Myocyte (in vitro differentiated cells): ENCODE measurements at places on chromosomes 4 and X. TPM values are rescaled to one million over a fixed set of nuclear protein-coding genes. Genes with fewer than 3 reads are reported as not detected.
A peak's percentile ranks its signal among the peaks of the same experiment; 100 is the strongest.

The NKX6-1 gene
- 0.94 and 1.6 TPM in 2 replicates for total RNA-seq

The TMEM255A gene
- total RNA-seq, result 0.05 TPM in 1 of 2 replicates, not detected in the other

GRCh38 chrX:42920752-42921151 is 142.8 kb upstream of the PPP1R2C start:
- DNase-seq, result no peak

- DNase-seq, result no peak
These were observed 411.2 kb downstream of the SPOCK3 start for GRCh38 chr4:166823126-166823525.

The GAGE2A gene
- total RNA-seq, result not detected in 2 replicates

The CXCL8 gene
- 2.1 and 2.8 TPM in 2 replicates for total RNA-seq

The SLC30A9 gene
- 65.9 and 72.4 TPM in 2 replicates for total RNA-seq

GRCh38 chrX:107398115-107398514 is 51.3 kb upstream of the FRMPD3 start:
- DNase-seq, result no peak

The FDCSP gene
- not detected in 2 replicates for total RNA-seq

The GAGE12J gene
- not detected in 2 replicates for total RNA-seq

The RENBP gene
- total RNA-seq, result 2.5 and 2.7 TPM in 2 replicates

The RUFY3 gene
- total RNA-seq, result 63.6 and 67.2 TPM in 2 replicates

GRCh38 chr4:134634301-134634700 is 432.7 kb upstream of the PABPC4L start:
- no peak for DNase-seq

DNA sequence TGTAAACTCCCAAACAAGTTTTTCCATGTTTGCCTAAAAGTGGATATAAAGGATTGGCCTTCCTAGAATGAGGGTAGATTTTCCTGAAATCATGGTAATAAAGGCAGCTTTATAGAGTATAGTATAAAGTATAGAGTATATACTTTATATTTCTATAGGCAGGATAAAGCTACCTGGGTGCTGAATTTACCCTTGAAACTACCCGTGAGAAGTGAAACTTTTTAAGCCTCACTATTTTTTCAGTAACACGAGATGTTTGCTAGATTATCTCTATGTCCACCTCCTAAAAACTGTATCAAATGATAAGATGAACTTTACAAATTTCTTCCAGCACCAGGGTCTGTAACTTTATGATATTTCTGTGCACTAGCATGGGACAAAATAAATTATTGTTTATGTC is 340.0 kb upstream of the GALNTL6 start:
- no peak for DNase-seq

GRCh38 chrX:73076838-73077237 is 2.5 kb downstream of the PABPC1L2A start:
- DNase-seq, result no peak

GRCh38 chrX:150849996-150850720 is 48.3 kb downstream of the CD99L2 start:
- DNase-seq, result no peak

DNA sequence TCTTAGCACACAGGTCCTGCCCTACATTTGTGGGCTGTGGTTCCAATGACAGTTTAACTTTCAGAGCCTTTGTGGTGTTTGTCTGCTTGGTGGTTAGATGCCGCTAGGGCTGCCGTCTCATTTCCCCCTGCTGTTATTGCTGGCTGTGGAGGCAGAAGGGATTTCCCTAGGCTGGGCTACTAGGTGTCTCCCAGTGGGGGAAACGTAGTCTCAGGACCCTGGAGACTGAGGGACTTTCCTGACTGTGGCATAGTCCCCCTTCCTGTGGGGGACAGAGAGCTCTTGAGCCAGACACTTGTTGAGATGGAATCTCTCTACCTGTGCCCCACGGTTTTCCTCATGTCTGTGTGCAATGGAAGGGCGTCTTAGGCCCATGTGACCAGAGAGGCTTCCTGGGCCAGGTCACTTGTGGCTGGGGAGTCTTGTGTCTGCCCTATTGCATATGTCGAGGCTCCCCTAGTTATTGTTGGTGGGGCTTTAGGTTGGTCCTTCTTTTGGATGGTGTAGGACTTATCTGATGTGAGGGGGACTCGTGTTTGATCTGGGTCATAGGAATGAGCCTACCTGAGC is 68.2 kb downstream of the ARHGAP10 start:
- peak; percentile 85 for DNase-seq

DNA sequence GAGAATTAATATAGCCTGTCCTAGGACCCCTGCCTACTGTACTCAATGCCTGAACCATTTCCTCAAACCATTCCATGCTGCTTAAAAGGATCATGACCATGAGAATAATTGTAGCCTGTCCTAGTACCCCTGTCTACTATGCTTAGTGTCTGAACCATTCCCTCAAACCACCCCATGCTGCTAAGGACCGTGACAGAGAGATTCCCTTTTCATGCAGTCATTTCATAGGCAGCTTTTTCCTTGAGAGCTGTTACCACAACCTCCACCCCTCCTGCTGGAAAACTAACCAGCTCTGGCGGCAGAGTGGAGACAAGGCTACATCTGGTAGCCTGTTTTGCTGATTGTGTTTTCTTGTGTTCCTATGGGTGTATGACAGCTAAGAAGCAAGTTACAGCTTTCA is 174.9 kb upstream of the SMARCAD1 start:
- peak; percentile 63 for DNase-seq

GRCh38 chr4:188110036-188110435 is 633 bp upstream of the TRIML2 start:
- DNase-seq, result no peak
